K562 (cell line): ENCODE measurements at places on chromosomes 2 and 18. TPM values are rescaled to one million over a fixed set of nuclear protein-coding genes. Genes with fewer than 3 reads are reported as not detected.

- H3K27ac ChIP-seq = no peak overlapping the region
- H3K36me3 ChIP-seq = no peaks in the 10 kb centered on the region
- H3K27me3 ChIP-seq = peaks cover 27% of the 10 kb centered on the region
- no peaks in the 10 kb centered on the region for H3K4me1 ChIP-seq
- DNase-seq = peak; percentile 53
- no peak overlapping the region for H3K4me3 ChIP-seq
Observed at GRCh38 chr2:239035361-239035814, 187.5 kb downstream of the TWIST2 start.

GRCh38 chr2:207722773-207723424 is 11.5 kb downstream of the CCNYL1 start:
- no peaks in the 10 kb centered on the region for H3K27me3 ChIP-seq
- DNase-seq = no peak
- no peaks in the 10 kb centered on the region for H3K36me3 ChIP-seq
- H3K27ac ChIP-seq = no peak overlapping the region

DNA sequence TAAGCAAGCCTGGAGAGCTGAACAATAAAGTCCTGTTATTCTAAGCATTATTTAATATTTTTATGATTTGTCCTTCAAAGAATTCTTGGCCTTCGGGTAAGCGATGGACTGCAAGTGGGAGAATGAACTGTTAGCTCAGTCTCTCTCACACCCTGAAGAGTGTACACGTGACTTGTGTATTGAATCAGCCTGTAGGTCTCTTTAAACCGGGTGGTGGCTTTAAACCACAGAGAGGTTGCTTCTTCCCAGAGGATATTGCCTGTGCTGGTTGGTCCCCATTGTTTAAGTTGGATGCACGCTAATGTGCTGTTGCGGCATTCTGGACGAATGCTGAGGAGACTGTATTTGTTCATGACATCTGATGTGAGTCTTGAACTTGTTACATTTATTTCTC is 183.3 kb downstream of the LTBP1 start:
- H3K27ac ChIP-seq = no peak overlapping the region
- H3K36me3 ChIP-seq = no peaks in the 10 kb centered on the region
- DNase-seq = no peak
- H3K4me3 ChIP-seq = no peak overlapping the region
- H3K4me1 ChIP-seq = no peaks in the 10 kb centered on the region; the same call in 1 of the 2 replicates
- H3K27me3 ChIP-seq = no peaks in the 10 kb centered on the region; the same call in 1 of the 2 replicates

DNA sequence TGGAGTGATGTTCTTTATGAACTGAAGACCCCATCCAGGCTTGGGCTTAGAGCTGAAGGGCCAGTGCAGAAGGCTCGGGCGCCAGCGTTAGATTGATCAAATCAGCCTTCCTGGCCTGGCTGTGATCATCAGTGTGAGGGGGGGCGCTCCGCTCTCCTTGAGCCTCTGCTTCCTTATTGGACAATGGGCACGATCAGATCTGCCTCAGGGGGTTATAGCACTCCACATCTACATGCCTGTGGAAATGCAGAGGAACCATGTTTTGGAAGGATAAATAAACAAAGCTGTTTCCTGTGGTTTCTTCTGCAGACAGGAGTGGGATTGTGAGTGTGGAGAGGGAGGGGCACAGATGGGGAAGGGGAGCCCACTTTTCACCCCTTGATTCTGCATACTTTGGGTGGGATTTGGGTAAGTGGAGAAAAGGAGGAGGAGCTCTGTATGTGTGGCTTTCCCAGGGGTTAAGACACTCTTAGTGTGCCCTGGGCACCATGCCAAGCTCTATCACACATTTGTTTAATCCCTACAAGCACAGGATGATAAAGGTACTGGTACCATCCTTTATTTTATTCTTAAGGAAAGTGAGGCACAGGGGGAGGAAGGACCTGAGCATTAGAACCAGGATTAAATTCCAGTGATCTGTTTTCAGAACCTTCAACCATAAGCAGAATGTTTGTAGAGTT is 150.5 kb downstream of the EN1 start:
- H3K27me3 ChIP-seq = no peaks in the 10 kb centered on the region
- H3K4me1 ChIP-seq = no peaks in the 10 kb centered on the region; the same call in 1 of the 2 replicates
- no peaks in the 10 kb centered on the region for H3K36me3 ChIP-seq
- DNase-seq = no peak

GRCh38 chr2:126890136-126890510 is 8.6 kb upstream of the TEX51 start:
- H3K27me3 ChIP-seq = peaks cover 7% of the 10 kb centered on the region; the same call in 2 of the 3 replicates
- no peaks in the 10 kb centered on the region for H3K36me3 ChIP-seq
- peaks cover 10% of the 10 kb centered on the region for H3K4me1 ChIP-seq
- no peak overlapping the region for H3K27ac ChIP-seq
- DNase-seq = no peak

GRCh38 chr18:41756141-41756540 is 198.9 kb upstream of the PIK3C3 start:
- H3K4me1 ChIP-seq = no peaks in the 10 kb centered on the region
- H3K36me3 ChIP-seq = no peaks in the 10 kb centered on the region
- no peak overlapping the region for H3K4me3 ChIP-seq
- H3K27ac ChIP-seq = no peak overlapping the region

- no peaks in the 10 kb centered on the region for H3K4me1 ChIP-seq
- H3K36me3 ChIP-seq = no peaks in the 10 kb centered on the region
- H3K27ac ChIP-seq = no peak overlapping the region
- H3K27me3 ChIP-seq = no peaks in the 10 kb centered on the region
- no peak overlapping the region for H3K4me3 ChIP-seq
- DNase-seq = no peak
Observed at GRCh38 chr18:75784390-75784789, 356.9 kb upstream of the SMIM21 start.

GRCh38 chr2:46001290-46001689 is 295.9 kb upstream of the EPAS1 start:
- H3K27ac ChIP-seq = no peak overlapping the region
- peaks cover 27% of the 10 kb centered on the region for H3K27me3 ChIP-seq
- no peaks in the 10 kb centered on the region for H3K4me1 ChIP-seq
- H3K4me3 ChIP-seq = no peak overlapping the region

GRCh38 chr2:215657844-215658243 is 222.0 kb upstream of the FN1 start:
- H3K4me3 ChIP-seq = no peak overlapping the region
- H3K4me1 ChIP-seq = no peaks in the 10 kb centered on the region
- no peak overlapping the region for H3K27ac ChIP-seq

DNA sequence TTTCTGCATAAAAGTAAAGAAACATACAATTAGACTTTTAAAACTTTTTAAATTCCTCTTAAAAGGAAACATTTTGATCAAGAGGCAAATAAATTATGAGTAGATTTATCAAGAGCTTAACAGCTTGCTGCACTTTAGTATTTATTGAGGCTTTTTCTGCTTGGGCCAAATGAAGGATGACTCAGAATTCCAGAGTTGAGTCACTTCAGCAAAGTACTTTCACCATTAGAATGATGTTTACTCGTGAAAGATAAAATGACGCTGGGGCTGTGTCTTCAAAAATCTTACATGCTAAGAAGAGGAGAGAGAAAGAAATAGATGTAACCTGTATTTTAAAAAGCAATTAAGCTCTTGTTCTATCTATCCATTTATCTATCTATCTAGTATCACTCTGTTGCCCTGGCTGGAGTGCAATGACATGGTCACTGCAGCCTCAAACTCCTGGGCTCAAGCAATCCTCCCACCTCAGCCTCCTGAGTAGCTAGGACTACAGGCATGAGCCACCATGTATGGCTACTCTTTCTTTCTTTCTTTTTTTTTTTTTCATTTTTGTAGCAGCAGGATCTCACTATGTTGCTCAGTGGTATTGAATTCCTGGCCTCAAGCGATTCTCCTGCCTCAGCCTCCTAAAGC is 75.3 kb upstream of the RIOK3 start:
- H3K27ac ChIP-seq = no peak overlapping the region
- peaks cover 6% of the 10 kb centered on the region; the same call in 1 of the 2 replicates for H3K4me1 ChIP-seq
- peaks cover 8% of the 10 kb centered on the region; the same call in 2 of the 3 replicates for H3K36me3 ChIP-seq

- H3K4me3 ChIP-seq = no peak overlapping the region
- DNase-seq = no peak
- H3K27me3 ChIP-seq = no peaks in the 10 kb centered on the region
Observed at GRCh38 chr18:22103647-22104031, 65.8 kb upstream of the GATA6 start.

DNA sequence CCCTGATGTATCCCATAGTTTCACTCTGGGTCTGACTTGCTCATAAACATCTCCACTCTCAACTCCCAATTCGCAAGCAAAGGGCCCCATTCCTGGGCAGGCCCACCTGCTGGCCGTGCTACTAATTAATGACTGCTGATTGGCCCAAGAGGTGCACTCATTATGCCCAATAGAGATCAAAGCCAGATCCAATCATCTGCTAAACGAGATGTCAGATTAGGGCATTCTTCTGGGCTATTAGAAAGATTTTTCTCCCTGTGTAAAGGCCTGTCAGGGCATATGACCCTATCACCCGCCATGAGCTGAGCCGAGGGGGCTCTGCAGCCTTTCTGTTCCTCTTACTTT is 103.4 kb upstream of the HAAO start:
- H3K4me3 ChIP-seq = no peak overlapping the region
- H3K36me3 ChIP-seq = no peaks in the 10 kb centered on the region
- H3K4me1 ChIP-seq = peaks cover 14% of the 10 kb centered on the region
- DNase-seq = no peak

DNA sequence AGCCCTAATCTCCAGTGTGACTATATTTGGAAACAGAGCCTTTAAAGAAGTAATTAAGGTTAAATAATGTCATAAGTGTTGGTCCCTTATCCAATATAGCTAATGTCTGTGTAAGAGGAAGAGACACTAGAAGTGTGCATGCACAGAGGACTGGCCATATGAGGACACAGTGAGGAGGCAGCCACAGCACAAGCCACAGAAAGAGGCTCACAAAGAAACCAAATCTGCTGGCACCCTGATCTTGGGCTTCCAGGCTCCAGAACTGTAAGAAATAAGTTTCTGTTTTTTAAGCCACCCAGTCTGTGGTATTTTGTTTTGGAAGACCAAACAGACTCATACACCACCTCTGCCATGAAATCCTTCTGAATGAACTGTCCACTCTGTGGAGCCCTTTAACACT is 186.4 kb upstream of the SLC39A10 start:
- H3K4me1 ChIP-seq = peaks cover 5% of the 10 kb centered on the region
- no peak overlapping the region for H3K4me3 ChIP-seq
- no peaks in the 10 kb centered on the region for H3K27me3 ChIP-seq
- peak overlapping the region; percentile 7; the same call in 1 of the 3 replicates for H3K27ac ChIP-seq
- DNase-seq = no peak

DNA sequence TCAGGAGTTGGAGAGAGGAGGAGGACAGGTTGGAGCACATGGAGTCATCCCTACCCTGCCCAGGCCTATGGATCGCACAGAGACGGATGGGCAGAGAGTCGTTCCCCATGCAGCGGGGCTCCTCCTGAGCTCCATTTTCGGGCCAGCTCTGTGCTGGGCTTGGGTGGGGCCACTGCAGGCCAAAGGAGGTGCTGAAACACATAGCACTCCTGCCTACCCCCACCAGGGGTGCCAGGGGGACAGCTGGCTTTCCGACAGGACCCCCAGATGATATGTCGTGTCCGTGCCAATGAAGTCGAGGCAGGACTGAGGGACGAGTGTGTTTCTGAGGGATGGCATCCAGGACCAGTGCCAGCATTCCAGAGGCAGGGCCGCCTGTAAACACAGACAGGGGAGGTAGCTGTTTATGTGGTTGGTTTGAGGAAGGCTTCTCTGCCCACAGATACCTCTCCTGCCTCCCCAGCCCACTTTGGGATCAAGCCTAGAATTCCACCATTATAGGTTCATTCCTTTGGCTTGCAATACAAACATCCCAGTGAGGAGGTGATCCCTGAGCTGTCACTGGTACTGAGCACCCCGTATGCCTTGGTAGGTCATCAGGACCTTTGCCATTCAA is 116.6 kb downstream of the GLI2 start:
- no peaks in the 10 kb centered on the region for H3K36me3 ChIP-seq
- no peak for DNase-seq
- H3K27me3 ChIP-seq = peaks cover 55% of the 10 kb centered on the region

DNA sequence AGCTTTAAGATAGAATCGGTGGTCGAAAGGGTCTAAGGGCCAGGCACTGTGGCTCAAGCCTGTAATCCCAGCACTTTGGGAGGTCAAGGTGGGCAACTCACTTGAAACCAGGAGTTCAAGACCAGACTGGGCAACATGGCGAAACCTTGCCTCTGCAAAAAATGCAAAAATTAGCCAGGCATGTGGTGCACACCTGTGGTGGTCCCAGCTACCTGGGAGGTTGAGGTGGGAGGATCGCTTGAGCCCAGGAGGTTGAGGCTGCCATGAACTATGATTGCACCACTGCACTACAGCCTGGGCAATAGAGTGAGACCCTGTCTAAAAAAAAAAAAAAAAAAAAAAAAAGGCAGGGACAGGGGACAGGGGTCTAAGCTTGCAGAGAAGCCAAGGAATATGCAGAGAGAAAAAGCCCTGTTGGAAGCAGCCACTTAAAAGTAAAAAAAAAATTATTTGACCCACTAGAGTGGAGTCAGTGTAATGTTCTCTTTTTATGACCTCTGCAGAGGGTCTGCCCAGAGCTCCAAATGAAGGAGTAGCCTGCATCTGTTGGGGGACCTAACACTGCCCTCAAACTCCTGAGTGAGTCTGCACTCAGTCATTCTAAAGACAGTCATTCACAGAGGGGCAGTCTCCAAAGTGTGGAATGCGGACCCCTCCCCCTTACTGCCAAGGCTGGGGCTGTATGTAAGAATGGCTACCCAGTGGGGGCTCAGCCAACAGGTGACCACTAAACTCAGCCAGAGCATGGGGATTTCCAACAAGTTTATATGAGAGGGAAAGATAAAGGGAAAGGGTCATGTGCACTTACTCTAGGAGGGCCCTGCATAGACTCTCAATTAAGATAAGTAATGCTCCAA is 118.5 kb upstream of the CDCA7 start:
- H3K27me3 ChIP-seq = no peaks in the 10 kb centered on the region
- no peak overlapping the region for H3K27ac ChIP-seq
- no peak for DNase-seq
- H3K36me3 ChIP-seq = peaks cover 42% of the 10 kb centered on the region
- H3K4me1 ChIP-seq = no peaks in the 10 kb centered on the region

DNA sequence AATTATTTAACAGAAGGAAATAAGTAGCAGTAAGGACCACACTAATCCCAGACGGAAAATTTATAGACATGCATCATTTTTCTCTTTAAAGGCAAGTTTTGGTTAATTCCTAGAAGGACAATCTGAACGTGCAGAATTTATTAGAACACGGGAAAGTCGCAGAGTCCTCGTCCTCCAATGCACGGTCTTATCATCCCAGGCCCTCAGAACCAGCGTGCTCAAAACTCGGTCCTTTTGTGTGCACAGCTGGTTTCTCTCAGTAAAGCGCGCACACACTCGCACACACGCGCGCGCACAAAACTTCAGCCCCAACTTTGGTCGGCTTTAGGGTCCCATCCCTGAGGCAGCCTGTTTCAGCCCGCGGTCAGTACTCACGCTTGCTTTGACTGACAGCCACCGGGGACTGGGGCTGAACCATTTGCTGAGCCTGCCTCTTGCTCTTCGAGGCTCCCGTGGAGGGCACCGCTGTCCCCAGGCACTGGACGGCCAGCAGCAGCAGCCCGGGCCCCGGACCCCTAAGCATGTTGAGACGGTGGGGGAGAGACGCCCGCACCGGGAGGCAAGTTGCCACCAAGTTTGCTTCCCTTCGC is 493 bp downstream of the FN1 start:
- peak; percentile 28 for DNase-seq
- H3K4me1 ChIP-seq = peaks cover 6% of the 10 kb centered on the region
- H3K36me3 ChIP-seq = no peaks in the 10 kb centered on the region
- H3K27me3 ChIP-seq = no peaks in the 10 kb centered on the region

- no peaks in the 10 kb centered on the region for H3K36me3 ChIP-seq
- peak; percentile 26 for DNase-seq
- H3K4me1 ChIP-seq = peaks cover 22% of the 10 kb centered on the region; the same call in 2 of the 3 replicates
- H3K27me3 ChIP-seq = no peaks in the 10 kb centered on the region
Observed at GRCh38 chr2:151289972-151290866, 751 bp upstream of the NMI start.

MLPH gene
- polyA plus RNA-seq = not detected in 2 replicates

MOCOS gene
- 9.1 and 12.1 TPM in 2 replicates for polyA plus RNA-seq

ALLC gene
- polyA plus RNA-seq = not detected in 2 replicates

ZSWIM2 gene
- polyA plus RNA-seq = not detected in 2 replicates

DYSF gene
- polyA plus RNA-seq = 0.23 and 0.26 TPM in 2 replicates
